Fibroblast of skin of abdomen (primary cell): ENCODE measurements at places on chromosomes 11 and 22.

GRCh38 chr11:64451856-64452255 lies 92.9 kb downstream of the RPS6KA4 start:
- no peak for DNase-seq

DNA sequence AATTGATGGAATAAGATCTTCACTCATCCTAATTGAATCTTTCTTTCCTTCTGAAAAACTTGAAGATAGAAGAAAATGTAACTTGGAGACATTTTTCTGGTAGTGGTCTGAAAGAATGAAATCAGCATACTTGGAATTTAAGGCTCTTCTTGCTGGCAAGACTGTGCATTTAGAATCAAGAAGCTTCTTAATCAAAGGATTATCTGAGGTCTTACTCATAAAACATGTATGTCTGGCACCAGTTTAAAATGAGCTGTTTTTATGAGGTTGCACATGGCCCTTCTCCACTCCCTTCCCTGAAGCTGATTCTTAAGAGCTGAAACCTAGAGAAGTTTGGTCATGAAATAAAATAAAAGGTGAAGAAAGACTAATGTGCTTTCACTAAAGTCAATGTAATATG lies 77.3 kb downstream of the ARHGEF12 start:
- DNase-seq: peak; percentile 91

GRCh38 chr22:49193348-49193747 lies 634.3 kb downstream of the BRD1 start:
- DNase-seq: no peak

- no peak for DNase-seq
Measured at GRCh38 chr22:39363751-39364515, 14.1 kb downstream of the SYNGR1 start.

- DNase-seq: peak; percentile 47
Measured at GRCh38 chr11:80167766-80168165, 726.9 kb upstream of the TENM4 start.

DNA sequence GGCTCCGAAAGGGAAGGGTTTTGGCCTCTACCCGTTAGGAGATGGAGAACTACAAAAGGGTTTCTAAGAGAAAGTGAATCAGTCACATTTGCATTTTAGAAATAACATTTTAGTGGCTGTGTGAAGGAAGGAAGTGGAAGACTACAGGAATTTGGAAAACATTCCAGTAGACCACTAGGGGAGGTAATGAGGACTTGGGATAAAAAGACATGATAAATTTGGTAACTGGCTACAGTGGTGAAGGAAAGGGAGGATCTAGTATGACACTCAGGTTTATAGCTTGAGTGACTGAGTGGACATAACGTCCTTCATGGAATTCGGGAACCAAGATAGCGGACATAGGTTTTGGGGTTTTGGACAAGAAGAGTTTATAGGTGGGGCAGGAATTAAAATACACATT lies 7.0 kb upstream of the RRM1 start:
- peak; percentile 39 for DNase-seq

GRCh38 chr22:44741929-44742328 lies 10.4 kb upstream of the ARHGAP8 start:
- DNase-seq: no peak

DNA sequence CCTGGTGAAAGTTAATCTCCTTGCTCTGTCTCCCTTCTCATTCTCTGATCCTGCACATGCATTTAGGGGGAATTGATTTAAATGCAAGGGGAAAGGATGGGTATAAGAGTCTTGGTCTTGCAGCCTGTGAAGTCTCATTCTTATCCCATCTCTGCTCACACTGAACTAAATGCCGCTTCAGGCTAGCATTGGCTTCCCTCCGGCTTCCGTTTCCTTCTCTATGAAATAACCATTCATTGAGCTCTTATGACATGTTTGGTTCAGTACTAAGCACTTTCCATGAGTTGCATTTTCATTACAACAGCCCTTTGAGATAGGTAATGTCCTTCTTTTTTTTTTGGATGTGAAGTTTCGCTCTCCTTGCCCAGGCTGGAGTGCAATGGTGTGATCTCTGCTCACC lies 5.6 kb downstream of the ZBTB16 start:
- DNase-seq: no peak

- DNase-seq: peak; percentile 56
Measured at GRCh38 chr11:10653946-10654810, 39.4 kb downstream of the IRAG1 start.

DNA sequence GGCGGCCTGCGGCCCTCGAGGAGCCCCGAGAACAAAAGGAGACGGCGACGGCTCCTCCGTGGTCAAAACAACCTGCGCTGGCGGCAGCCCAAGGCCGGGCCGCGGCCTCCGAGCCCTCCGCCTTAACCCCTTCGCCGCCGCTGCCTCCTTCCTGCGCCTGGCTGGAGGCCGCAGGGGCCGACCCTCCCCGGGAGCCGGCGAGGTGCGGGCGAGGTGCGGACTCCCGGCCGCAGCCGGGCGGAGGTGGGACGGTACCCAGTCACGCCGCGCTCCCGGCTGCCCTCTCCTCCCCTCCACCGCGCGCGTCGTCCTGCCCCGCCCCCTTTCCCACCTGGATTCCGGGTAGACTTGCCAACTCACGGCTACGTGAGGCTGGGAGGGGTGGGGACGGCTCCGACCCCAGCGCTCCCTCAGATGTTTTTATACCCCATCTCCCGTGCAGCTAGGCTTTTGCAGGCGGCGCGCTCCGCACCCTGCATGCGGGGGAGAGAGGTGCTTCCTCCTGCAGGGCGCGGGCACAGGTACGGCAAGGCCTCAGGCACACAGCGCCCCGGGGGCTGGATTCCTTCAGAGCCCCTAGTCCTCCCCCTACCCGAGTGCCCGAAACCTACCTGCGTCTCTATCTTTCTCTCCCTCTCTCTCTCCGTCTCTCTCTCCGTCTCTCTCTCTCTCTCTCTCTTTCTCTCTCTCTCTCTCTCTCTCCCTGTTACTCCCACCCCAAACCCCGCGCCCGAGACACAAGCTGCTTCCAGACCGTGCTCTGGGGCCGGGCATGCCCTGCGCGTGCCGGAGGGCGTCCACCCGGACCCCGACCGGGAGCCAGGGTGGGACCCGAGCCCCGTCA lies 2.0 kb downstream of the PDGFB start:
- DNase-seq: no peak
